Stimulated activated CD4-positive, alpha-beta T cell treated with anti-CD3 and anti-CD28 coated beads, Interleukin-1b, Interleukin-23, amount 100 ng/mL, for 1 hour (primary cell): ENCODE measurements at places on chromosomes 5 and 9.

DNA sequence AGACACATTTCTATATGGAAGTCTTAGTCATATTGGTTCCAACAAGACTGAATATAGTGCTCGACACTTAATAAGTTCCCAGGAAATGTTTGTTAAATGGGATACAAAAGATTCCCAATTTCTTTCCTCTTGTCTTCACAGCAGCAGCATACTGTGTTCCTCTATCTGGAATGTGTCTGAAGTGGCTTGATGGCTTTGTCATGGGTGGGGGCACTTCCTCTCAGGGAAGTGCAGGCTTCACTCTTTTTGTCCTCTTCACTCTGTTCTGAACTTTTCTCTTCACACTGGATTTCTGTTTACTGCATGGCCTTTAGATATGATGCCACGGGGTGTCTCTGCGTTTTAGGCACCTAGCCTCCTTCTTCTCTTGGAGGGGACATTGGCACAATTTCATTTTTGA lies 127.7 kb upstream of the C9orf72 start:
- no peak for DNase-seq

DNA sequence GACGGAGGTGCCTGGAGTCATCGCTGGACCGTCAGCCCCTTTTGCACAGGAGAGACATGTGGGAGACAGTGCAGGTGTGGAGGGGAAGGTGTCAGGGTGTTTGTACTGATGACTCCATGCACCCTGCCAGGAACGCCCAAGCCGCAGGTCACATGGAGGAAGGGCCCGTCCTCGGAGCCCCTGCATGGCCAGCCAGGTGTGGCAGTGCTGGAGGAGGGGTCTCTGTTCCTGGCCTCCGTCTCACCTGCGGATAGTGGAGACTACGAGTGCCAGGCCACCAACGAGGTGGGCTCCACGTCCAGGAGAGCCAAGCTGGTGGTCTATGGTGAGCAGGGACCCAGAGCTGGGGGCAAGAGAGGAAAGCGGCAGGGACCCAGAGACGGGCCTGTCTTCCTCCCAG lies 81.5 kb downstream of the HMCN2 start:
- no peak for DNase-seq

DNA sequence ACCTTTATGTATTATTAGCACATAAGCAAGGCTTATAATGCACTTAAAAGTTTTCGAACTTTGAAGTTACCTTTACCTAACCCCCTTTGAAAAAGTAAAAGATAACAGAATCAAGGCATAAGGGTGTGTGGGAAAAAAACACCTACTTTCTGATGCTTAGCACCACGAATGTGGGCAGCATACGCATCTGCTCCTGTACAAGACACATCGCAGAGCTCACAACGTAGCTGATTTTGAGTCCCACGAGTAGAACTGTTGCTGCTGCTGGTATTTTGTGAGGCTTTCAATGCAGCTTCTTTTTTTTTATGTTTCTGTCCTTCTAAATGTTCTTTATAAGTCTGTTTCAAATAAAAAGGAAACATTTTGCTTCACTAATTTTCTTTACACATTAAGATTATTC lies 40.8 kb downstream of the ZFR start:
- no peak for DNase-seq

GRCh38 chr9:16726718-16727451 lies 143.6 kb downstream of the BNC2 start:
- no peak for DNase-seq

- no peak for DNase-seq
Observed at GRCh38 chr9:16221822-16222547, 648.5 kb downstream of the BNC2 start.
